HFFc6 (cell line): ENCODE measurements at places on chromosomes 7 and 10.

DNA sequence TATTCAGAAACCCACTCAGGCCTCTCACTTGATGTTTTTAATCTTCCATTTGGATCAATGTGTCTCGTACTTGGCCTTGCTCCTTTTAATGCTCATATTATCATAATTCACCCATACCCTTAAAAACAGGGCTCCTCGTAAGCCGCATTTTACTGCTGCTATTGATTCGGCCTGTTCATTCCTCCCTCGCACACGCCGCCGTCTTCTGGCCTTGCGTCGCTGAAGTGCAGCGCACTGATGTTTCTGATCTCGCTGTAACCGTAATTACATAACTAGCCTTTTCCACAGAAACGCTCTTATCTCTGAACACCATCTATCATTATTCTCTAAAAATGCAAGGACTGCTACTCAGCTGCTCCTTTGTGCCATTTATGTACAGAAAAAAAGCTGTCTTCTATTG is 544.5 kb upstream of the FOXK1 start:
- no peak overlapping the region for H3K4me3 ChIP-seq
- H3K27me3 ChIP-seq, result peaks cover 4% of the 10 kb centered on the region
- no peak overlapping the region for H3K27ac ChIP-seq
- DNase-seq, result no peak
- no peaks in the 10 kb centered on the region for H3K4me1 ChIP-seq

DNA sequence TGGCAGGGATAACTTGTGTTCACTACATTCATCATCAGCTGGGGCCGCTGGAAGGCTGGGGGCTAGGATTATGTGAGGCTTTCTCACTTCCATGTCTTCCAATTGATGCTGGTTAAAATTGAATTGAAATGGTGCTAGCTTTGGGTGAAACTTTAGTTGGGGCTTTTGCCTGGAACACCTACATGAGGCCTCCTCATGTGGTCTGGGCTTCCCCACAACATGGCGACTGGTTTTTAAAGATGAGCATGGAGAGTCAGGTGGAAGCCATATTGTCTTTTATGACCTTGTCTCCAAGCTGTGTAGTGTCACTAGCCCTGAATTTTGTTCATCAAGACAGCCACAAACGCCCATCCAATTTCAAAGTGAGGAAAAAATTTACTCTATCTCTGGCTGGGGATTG is 1033.9 kb downstream of the TYW1 start:
- no peaks in the 10 kb centered on the region for H3K4me1 ChIP-seq
- H3K36me3 ChIP-seq, result no peaks in the 10 kb centered on the region
- DNase-seq, result no peak
- no peaks in the 10 kb centered on the region; the same call in 1 of the 2 replicates for H3K27me3 ChIP-seq

- no peak for DNase-seq
- no peak overlapping the region for H3K4me3 ChIP-seq
- no peak overlapping the region for H3K27ac ChIP-seq
- peaks cover 48% of the 10 kb centered on the region for H3K27me3 ChIP-seq
- H3K4me1 ChIP-seq, result no peaks in the 10 kb centered on the region
Measured at GRCh38 chr10:47092376-47092775, 181.1 kb downstream of the PTPN20 start.

GRCh38 chr10:132550366-132551092 is 12.9 kb downstream of the INPP5A start:
- H3K36me3 ChIP-seq, result no peaks in the 10 kb centered on the region
- H3K4me1 ChIP-seq, result no peaks in the 10 kb centered on the region
- no peak overlapping the region for H3K4me3 ChIP-seq
- no peaks in the 10 kb centered on the region; the same call in 1 of the 2 replicates for H3K27me3 ChIP-seq
- no peak for DNase-seq
- no peak overlapping the region for H3K27ac ChIP-seq

DNA sequence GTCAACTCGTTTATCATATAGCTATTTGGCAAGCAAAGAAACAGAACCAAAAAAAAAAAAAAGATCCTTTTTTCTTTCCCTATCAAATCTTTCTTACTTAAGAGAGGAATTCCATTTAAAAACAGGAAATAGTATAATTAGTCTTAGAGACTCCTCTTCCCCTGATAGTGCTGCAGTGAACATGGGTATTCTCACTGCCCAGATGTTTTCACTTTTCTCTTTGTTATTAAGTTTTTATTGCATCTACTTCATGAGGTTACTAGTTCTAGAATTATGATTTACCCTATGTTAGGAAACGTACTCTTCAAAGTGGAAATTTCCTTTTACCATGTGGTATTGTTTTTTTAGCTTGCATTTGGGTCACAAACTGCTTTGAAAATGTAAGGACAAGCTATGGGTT is 8.5 kb downstream of the CASP2 start:
- H3K4me1 ChIP-seq, result peaks cover 63% of the 10 kb centered on the region
- H3K4me3 ChIP-seq, result peak overlapping the region; percentile 16; the same call in 1 of the 2 replicates
- peaks cover 57% of the 10 kb centered on the region for H3K36me3 ChIP-seq
- peak overlapping the region; percentile 57; the same call in 1 of the 2 replicates for H3K27ac ChIP-seq
- no peaks in the 10 kb centered on the region for H3K27me3 ChIP-seq

DNA sequence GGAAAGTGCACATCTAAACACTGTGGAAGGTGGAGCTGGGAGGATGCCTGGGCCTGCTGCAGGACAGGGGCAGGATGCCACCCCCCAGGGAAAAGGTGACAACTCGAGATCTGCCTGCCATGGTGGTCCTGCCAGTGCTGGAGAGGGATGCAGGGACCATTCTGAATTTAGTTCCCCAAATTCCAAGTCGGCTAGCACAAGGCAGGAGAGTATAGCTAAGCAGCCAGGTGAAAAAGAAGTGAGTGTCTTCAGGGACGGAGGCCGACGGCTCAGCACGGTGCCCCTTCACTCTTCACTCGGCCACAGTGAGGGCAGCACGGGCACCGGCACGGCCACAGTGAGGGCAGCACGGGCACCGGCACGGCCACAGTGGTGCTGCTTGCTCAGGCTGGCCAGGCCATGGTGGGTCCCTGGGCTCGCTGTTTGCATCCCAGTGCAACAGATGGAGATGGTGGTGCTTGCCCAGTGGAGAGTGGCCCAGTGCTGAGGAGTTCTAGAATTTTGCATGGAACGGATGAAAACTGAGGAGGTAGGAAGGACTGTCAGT is 161.3 kb upstream of the SHH start:
- H3K27ac ChIP-seq, result no peak overlapping the region
- 0 out of 2 replicates have a peak, but pooled peaks cover 4% of the 10 kb centered on the region for H3K36me3 ChIP-seq
- H3K27me3 ChIP-seq, result peaks cover 2% of the 10 kb centered on the region; the same call in 1 of the 2 replicates
- no peak for DNase-seq
- no peak overlapping the region for H3K4me3 ChIP-seq
- no peaks in the 10 kb centered on the region for H3K4me1 ChIP-seq

- peaks cover 27% of the 10 kb centered on the region for H3K4me1 ChIP-seq
- H3K36me3 ChIP-seq, result no peaks in the 10 kb centered on the region
- no peak overlapping the region for H3K27ac ChIP-seq
- H3K4me3 ChIP-seq, result no peak overlapping the region
- no peaks in the 10 kb centered on the region; the same call in 1 of the 2 replicates for H3K27me3 ChIP-seq
- no peak for DNase-seq
Measured at GRCh38 chr10:60348982-60349381, 40.7 kb downstream of the ANK3 start.

- DNase-seq, result no peak
- H3K4me3 ChIP-seq, result no peak overlapping the region
- no peaks in the 10 kb centered on the region for H3K4me1 ChIP-seq
- H3K27ac ChIP-seq, result no peak overlapping the region
- H3K36me3 ChIP-seq, result peaks cover 5% of the 10 kb centered on the region
Measured at GRCh38 chr10:14508725-14509124, 178.0 kb upstream of the FRMD4A start.

- H3K27ac ChIP-seq, result no peak overlapping the region
- no peak for DNase-seq
- H3K4me1 ChIP-seq, result peaks cover 85% of the 10 kb centered on the region
- peaks cover 3% of the 10 kb centered on the region for H3K27me3 ChIP-seq
- H3K36me3 ChIP-seq, result peaks cover 28% of the 10 kb centered on the region
Measured at GRCh38 chr10:113049881-113050280, 99.8 kb downstream of the TCF7L2 start.

DNA sequence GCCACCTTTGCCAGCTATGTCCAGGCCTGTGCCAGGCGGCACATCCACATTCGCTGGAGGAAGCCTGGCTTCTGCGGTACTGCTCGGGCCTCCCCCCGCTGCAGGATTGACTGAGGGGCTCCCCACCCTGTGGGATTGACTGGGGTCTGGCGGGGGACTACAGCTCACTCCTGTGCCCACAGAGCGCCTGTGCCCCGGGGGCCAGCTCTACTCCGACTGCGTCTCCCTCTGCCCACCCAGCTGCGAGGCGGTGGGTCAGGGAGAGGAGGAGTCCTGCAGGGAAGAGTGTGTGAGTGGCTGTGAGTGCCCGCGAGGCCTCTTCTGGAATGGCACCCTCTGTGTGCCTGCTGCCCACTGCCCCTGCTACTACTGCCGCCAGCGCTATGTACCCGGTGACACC is 6.7 kb upstream of the ZNF467 start:
- H3K27me3 ChIP-seq, result peaks cover 17% of the 10 kb centered on the region
- H3K4me3 ChIP-seq, result no peak overlapping the region
- H3K27ac ChIP-seq, result no peak overlapping the region
- H3K36me3 ChIP-seq, result no peaks in the 10 kb centered on the region
- DNase-seq, result no peak

- peaks cover 56% of the 10 kb centered on the region for H3K27me3 ChIP-seq
- no peak for DNase-seq
- H3K36me3 ChIP-seq, result no peaks in the 10 kb centered on the region
- no peak overlapping the region for H3K4me3 ChIP-seq
- no peak overlapping the region for H3K27ac ChIP-seq
- H3K4me1 ChIP-seq, result no peaks in the 10 kb centered on the region
Measured at GRCh38 chr7:30894866-30895605, 16.6 kb upstream of the AQP1 start.

- no peak overlapping the region for H3K4me3 ChIP-seq
- no peak for DNase-seq
- H3K4me1 ChIP-seq, result no peaks in the 10 kb centered on the region
Measured at GRCh38 chr7:150466477-150466876, 16.0 kb downstream of the GIMAP8 start.

- H3K36me3 ChIP-seq, result no peaks in the 10 kb centered on the region
- no peak overlapping the region for H3K27ac ChIP-seq
- no peak overlapping the region for H3K4me3 ChIP-seq
- H3K4me1 ChIP-seq, result no peaks in the 10 kb centered on the region
- no peak for DNase-seq
- H3K27me3 ChIP-seq, result peaks cover 27% of the 10 kb centered on the region
Measured at GRCh38 chr10:115063701-115064658, 29.2 kb upstream of the ATRNL1 start.

GRCh38 chr10:93438613-93439253 is 43.4 kb downstream of the MYOF start:
- peak overlapping the region; percentile 97 for H3K27ac ChIP-seq
- peak overlapping the region; percentile 77 for H3K4me3 ChIP-seq
- peaks cover 98% of the 10 kb centered on the region for H3K4me1 ChIP-seq
